ENCODE measurements at places on chromosomes 3 and 15. TPM values are rescaled to one million over a fixed set of nuclear protein-coding genes. Genes with fewer than 3 reads are reported as not detected.

Gene TEX55
- total RNA-seq: not detected

Gene KLHDC8B
- 18.3 TPM for total RNA-seq

Gene TFG
- 81.4 TPM for total RNA-seq

Gene SLC12A1
- not detected for total RNA-seq

Gene STAB1
- total RNA-seq: 1.1 TPM

All from osteoblast (primary cell).